Hepatocyte (in vitro differentiated cells): ENCODE measurements at places on chromosomes 7 and 10. TPM values are rescaled to one million over a fixed set of nuclear protein-coding genes. Genes with fewer than 3 reads are reported as not detected.

Gene FXYD4
- 0.80 TPM in 1 of 2 replicates, not detected in the other for total RNA-seq

DNA sequence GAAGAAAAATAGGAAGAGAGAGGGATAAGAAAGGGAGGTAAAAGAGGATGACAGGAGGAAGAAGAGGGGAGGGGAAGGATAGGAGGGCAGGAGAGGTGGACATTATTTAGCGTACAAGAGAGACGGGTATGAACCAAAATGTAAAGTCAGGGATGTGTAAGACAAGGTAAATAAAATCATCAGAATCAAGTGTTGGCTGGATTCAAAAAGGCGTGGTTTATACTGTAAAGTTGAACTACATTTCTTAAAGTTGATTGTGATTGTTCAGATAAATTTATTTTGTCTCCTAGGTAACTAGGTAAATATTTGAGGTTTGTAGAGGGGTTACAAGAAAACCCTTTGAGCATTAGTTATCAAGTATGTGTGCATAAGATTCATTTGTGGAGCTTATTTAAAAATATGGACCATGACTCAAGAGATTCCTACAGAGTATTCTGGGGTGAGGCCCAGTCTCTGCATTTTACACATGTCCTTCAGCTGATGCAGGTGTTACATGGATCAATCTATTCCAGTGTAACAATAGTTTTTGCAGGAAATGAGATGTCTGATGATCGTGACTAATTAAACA lies 512.1 kb upstream of the MBL2 start:
- DNase-seq: no peak

DNA sequence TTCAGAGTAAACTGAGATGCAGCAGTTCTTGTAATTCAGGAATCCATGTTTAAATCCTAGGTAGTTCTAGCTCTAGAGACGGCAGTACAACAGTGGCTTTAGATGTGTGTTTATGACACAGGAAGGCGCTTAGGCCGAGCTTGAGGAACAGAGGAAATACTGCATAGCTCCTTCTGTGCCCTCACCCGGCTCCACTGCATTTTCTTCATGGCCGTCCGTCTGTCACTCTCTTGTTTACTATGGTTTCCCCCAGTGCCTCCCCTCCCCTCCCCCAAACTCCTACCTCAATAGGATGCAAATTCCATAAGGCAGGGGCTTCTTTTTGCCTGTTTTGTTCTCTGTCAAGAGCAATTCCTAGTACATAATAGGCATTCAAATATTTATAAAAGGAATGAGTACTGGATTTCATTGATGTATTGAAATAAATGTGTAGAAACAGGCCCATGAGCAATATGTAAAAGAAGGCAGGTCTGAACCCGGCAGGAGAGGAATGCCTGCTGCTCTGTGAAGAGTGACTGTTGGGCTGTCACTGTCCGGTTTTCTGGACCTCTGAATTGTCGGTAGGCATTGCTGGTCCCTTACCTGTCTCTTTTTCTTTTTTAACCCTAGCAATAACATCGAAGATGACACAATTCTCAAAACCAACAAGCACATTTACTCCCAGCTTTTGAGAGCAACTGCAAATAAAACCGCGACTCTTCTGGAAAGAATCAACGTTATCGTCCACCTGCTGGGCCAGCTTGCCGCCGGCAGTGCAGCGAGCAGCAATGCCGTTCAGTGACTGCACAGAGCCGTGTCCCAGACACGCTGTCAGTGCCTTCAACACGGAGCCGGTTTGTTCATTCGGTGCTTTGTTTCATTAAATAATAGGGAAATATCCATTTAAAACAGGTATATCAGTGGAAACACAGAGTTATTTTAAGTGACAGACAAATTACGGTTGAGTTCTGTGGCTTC lies 12.7 kb downstream of the MMP21 start:
- no peak for DNase-seq

Gene GPR37
- total RNA-seq: 5.8 and 8.8 TPM in 2 replicates

- DNase-seq: no peak
Observed at GRCh38 chr7:23065974-23066373, 39.6 kb upstream of the KLHL7 start.

GRCh38 chr10:124351481-124352220 lies 67.1 kb downstream of the OAT start:
- no peak for DNase-seq

DNA sequence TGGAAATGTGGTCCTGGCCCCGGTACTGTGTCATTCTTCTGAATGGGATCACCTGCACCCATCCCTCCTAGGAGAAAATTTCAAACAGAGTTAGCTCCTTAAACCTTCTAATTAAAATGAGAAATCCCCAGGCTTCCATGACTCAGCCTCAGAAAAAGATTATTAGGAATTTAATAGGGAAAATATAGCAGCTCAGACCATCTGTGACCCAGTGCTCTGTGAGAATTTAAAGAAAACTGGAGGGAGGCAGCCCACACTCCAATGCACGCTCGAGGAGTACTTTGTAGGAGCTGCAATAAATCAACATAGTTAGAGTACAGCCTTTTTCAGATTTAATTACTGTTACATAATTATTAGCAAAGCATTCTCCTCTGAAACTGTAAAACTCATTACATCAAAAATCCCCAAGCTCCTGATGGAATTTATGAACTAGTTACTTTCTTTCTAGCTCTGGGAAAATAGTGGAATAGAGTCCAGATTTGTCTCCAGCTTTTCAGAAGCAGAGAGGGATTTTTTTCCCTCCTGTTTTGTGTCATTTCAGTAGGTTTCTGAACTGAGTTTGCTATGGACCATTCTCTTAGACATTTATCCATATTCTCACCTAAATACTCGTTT lies 30.1 kb downstream of the NEUROD6 start:
- no peak for DNase-seq

DNA sequence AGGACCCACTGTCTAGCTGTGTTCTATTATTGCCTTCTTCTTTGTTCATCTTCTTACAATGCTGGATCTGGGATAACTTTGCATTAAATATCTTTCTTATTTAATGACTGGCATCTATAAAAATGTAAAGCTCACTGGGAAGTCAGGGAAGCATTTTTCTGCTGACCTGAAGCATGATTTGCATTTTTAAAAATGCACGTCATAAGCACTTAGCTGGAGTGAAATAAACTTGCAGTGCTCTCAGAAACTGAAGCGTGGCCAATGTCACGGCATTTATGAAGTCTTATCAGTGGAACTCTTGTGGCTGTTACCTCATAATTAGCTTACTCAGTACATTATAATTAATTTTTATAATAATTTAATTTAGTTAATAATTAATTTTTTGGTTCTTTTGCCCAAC lies 59.1 kb downstream of the FRMD4A start:
- DNase-seq: no peak

DNA sequence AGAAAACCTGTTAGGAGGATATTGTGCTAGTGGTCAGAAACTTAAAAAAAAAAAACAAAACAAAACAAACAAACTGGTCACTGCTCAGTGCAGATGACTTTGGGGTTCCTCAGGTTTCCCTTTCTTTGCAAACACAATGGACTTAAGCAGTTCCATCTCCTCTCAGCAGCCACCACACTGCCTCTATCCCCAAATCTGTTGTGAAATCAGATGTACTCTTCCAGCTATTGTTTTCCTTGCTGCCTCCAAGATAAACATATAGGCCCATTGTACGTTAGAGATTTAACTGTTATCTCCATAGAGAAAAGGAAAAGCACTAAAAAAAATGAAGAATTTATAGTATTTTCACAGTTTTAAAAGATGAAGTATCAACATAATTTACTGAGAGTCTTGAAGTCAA lies 147.1 kb downstream of the MPP7 start:
- DNase-seq: no peak

Gene MYOZ1
- 0.20 and 0.50 TPM in 2 replicates for total RNA-seq

DNA sequence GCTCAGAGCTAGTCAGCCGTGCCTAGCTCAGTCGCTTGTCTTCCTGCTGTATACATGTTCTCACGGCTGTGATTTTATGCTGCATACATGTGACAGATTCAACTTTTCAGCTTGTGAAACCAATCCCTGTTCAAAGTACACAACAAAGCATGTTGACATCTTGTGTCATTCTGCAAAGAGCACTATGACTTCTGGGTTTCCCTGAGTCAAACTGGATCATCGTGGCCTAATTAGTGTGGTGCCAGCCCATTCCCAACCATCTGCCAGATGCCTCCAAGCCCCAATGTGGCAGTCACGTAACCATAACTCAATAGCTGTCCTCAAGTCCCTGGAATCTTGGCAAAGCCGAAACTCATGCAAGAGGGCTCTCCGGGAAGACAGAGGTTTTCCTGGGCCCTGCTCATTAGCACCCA lies 144.8 kb downstream of the MYOF start:
- no peak for DNase-seq

GRCh38 chr7:34848670-34849069 lies 188.6 kb downstream of the DPY19L1 start:
- DNase-seq: no peak

DNA sequence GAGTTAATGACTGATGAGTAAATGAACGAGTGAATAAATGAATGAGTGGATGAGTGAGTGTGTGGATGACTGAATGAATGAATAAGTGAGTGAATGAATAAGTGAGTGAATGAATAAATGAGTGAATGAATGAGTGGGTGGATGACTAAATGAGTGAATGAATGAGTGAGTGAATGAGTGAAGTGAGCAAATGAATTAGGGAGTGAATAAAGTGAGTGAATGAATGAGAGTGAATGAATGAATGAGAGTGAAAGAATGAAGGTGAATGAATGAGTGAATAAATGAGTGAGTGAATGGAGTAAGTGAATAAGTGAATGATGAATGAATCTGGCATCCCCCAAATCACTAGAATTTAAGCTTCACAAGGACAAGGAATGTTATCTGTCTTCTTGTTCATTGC lies 1253.0 kb downstream of the TYW1 start:
- DNase-seq: no peak

Gene GPER1
- total RNA-seq: 3.6 and 4.5 TPM in 2 replicates

Gene DRGX
- total RNA-seq: not detected in 2 replicates

Gene MALSU1
- total RNA-seq: 43.7 and 61.8 TPM in 2 replicates

DNA sequence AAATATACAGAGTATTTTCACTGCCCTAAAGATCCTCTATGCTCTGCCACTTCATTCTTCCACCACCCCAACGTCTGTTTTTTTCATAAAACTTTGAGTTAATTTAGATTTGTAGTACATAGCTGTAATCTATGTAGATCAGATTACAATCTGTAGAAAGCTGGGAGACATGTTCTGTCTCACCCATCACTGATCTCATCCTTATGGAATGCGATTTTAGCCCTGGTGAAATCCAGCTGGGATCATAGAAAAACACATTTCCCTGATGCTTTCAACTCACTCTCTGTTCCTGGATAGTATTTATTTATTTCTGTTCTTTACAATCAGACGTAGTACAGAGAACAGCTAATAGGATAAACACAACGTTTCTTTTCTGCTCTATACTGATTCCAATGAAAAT lies 521.0 kb downstream of the KIF20B start:
- DNase-seq: peak; percentile 18

- DNase-seq: no peak
Observed at GRCh38 chr7:29381206-29382094, 182.2 kb upstream of the PRR15 start.

Gene HMX3
- not detected in 2 replicates for total RNA-seq

Gene ARHGEF35
- total RNA-seq: 14.5 and 17.1 TPM in 2 replicates

DNA sequence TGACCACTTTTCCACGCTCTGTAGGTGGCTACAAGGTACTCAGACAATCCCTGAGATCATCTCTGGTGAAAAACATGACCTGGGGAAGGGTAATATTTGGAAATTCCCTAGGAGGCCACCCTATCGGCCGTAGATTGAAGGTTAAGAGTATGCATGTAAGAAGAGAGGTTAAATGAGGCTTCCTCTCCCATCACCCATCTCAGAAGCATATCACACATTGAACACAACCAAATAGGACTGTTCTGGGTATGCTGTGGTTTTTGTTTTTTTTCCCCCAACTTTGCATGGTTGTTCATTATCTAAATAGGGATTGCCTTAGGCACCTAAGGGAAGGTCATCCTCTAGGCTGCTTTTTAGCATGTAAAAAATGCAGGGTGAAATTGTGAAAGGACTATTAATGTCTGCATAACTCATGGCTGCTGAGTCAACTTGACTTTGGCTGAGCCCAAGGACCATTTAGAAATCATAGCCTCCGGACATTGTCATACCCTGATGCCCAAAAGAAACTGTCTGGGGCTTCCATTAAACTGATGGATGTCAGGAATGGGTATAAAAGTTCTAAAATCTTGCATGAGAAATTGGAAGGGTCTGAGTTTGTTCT lies 24.7 kb upstream of the ST8SIA6 start:
- no peak for DNase-seq

DNA sequence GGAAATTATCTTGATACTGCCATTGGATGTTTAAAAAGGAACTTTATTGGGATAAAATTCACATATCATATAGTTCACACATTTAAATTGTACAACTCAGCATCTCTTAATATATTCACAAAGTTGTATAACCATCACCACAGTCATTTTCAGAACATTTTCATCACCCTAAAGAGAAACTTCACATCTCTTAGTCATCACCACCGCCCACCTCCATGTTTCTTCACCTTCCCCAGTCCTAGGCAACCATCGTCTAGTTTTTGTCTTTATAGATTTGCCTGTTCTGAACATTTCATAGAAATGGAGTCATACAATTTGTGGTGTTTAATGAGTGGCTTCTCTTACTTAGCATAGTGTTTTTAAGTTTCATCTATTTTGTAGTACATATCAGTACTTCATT lies 96.6 kb downstream of the ANKRD30A start:
- no peak for DNase-seq

DNA sequence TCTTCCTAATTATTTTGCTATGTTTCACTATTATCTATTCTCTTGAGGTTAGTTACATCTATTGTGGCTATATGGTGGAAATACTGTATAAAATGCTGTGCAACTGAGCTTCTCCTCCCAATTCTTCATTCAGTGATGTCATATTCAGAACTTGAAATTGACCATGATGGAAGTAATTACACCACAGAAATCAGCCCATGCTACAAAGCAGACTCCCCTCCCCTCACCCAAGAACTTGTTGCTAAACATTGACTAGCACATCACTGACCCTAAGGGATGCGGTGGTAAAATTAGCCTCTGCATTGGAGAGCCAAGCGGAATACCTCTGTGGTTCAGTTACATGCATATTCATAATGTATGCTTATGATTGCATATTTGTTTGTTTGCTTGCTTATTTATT lies 8.8 kb downstream of the CALD1 start:
- DNase-seq: no peak
